ENCODE measurements at places on chromosomes 4 and X.

GRCh38 chrX:153739754-153740486 is 15.3 kb downstream of the ABCD1 start:
- no peak for DNase-seq

DNA sequence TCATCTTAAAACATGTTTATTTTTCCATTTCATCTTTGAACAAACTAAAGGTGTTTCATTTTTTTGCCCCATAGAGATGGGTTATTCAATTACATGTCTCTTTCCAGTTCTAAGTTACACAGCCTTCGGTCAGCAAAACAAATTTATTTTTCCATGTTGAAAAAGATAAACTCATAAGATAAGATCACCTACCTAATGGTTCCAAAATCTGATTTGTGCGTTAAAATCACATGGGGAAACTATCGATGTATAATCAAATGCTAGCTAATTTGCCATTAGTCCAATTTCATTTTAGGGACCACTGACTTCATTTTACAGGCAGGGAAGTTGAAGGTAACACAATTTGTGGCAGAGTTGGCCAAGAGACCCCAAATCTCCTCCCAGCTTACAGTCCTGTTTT is 67.2 kb upstream of the ACSL1 start:
- DNase-seq = no peak

GRCh38 chr4:92994727-92995126 is 691.0 kb downstream of the GRID2 start:
- no peak for DNase-seq

- no peak for DNase-seq
These were observed 33.5 kb downstream of the PF4 start for GRCh38 chr4:73948291-73948690.

- no peak for DNase-seq
These were observed 131.2 kb upstream of the GPC4 start for GRCh38 chrX:133546441-133546840.

GRCh38 chrX:132227383-132228112 is 8.3 kb upstream of the RAP2C start:
- no peak for DNase-seq

GRCh38 chr4:82381661-82382296 is 8.0 kb upstream of the HNRNPD start:
- DNase-seq = no peak

- no peak for DNase-seq
These were observed 64.1 kb downstream of the ARAP2 start for GRCh38 chr4:36180206-36180605.

DNA sequence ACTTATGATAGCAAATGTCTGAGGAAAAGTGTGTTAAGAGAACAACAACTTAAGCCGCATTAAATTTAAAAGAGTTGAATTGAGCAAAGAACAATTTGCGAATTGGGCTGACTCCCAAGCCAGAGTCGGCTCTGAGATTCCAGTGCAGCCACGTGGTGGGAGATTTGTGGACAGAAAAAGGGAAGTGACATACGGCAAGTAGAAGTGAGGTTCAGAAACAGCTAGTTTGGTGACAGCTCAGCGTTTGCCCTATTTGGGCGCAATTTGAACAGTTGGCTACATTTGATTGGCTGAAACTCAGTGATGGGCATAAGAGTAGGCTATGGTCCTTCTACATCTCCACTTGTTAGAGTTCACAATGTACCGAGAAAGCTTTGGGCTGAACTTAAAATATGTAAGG is 124.0 kb downstream of the PRKX start:
- DNase-seq = no peak

- DNase-seq = peak; percentile 56
These were observed 214.8 kb downstream of the SLC4A4 start for GRCh38 chr4:71553605-71554004.

DNA sequence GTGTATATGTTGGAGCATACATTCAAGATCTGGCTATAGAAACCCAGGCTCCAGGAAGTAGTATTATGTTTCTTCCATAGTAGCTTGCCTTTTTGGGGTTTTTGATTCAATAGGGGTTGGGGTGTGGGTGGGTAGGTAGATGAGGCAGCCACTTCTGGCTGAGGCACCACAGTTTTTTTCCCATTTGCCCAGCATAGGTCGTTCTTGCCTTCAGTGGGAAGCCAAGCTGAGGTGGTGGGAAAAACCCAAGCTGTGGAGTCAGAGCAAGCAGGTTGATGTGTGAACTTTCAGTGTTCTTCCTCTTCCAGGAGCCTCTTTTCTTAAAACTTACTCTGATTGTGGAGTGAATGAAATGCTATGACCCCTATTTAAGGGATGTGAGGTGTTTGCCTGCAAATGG is 67.0 kb upstream of the RPS6KA3 start:
- no peak for DNase-seq

- no peak for DNase-seq
These were observed 224.2 kb downstream of the RCHY1 start for GRCh38 chr4:75289914-75290582.

- DNase-seq = no peak
These were observed 527.2 kb downstream of the ADGRL3 start for GRCh38 chr4:61727286-61727685.

DNA sequence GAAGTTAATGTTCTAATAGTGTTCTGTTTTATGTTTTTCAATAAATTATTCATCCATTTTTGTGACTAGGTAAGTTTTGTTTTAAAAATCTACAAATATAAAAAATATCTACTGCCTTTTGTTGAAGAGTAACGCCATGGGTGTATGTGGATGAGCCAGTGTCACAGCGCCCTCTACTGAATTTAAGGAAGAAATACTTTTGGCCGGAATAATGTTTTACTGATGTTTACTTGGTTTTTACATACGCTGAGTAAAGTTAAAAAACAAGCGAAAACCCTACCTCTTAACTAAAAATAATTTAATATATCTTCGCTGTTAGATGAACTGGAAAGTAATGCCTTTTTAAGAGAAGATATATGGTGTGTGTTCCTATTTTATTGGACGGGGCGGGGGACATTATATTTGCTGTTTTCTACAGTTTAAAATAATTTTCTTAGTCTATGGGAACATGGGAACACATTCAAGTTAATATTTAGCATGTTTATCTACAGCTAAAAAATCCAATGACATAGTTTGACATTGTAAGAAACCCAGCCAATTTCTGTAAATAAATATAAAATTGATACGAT is 86.1 kb downstream of the CPE start:
- DNase-seq = peak; percentile 48

DNA sequence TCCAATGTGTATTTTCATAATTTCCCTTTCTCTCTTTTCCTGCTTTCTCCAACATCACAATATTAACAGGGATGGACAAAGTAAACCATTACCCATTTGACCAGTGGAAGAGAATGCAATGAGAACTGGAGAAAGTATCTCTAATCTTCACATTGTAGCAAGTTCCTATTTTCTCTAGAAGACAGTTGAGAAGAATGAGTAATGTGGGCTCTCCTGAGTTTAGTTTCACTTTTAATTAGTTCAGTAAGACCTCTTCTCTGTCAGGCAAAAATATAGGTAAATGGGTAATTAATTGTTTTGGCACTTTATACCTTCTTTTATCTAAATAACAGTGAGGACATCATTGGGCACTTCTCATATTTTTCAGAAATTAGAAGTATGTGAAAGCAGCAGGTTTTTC is 602.0 kb downstream of the GLUD2 start:
- DNase-seq = no peak

DNA sequence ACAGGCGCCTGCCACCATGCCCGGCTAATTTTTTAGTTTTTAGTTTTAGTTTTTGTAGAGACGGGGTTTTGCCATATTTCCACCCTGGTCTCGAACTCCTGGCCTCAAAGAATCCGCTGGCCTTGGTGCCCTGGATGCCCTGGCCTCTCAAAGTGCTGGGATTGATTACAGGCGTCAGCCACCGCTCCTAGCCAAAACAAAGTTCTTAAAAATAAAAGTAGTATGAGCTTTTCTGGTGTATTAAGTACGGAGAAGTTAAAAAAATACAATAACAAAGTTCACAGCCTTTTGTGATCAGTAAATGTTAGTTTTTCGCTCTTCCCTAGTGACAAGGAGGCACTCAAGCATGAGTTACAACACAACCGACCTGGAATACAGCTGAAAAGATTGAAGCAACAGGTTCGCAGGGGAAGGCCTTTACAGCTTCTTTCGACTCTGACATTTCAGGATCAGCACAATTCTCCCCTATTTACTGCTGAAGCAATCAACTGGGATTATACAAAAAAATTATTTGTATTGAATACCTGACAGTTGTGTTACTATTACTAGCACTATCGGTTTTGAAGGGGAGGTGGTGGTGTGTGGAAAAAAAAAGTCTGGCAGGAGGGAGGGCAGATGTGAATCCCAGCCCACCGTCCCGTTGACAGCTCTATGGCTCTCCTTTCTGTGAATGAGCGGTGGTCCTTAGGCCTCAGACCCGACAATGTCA is 893 bp upstream of the METAP1 start:
- DNase-seq = peak; percentile 71

DNA sequence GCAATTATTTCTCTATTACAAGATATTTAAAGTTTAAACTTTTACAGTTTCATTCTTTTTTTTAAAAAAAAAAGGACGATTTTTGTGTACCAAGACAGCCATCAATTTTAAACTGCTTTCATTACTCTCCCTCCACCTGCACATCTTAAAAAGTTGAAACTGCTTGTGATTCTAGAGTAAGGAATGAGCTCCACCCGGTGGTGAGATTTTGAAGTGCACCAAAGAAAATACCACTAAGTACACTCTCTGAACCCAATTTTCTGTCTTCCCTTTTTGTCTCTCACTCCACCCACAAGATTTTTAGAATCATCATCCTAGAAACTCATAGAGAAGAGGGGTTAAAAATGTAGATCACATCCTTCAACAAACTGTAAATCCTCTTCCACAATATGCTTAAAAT is 91.3 kb upstream of the WDR44 start:
- peak; percentile 33 for DNase-seq

GRCh38 chrX:47991263-47992094 is 12.3 kb downstream of the ZNF182 start:
- peak; percentile 23 for DNase-seq

- no peak for DNase-seq
These were observed 191.7 kb upstream of the EDNRA start for GRCh38 chr4:147289181-147289580.

- no peak for DNase-seq
These were observed 24.0 kb downstream of the GALNT7 start for GRCh38 chr4:173192375-173193162.

GRCh38 chr4:82561786-82562563 is at the start of gene TMEM150C:
Gene TMEM150C (minus strand): TSS chr4:82561988. CDS start chr4:82504657, 57,331 bp downstream.
- no peak for DNase-seq

DNA sequence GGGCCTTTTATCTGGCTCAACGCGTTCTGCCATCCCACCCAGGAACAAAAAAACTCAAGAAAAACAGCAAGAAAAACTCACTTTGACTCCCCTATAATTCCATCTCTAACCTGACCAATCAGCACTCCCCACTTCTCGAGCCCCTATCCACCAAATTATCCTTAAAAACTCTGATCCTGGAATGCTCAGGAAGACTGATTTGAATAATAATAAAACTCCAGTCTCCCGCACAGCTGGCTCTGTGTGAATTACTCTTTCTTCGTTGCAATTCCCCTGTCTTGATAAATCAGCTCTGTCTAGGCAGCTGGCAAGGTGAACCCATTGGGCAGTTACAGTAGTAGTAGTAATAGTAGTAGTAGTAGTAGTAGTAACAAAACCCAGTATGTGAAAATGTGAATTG is 165.7 kb upstream of the CASK start:
- no peak for DNase-seq

GRCh38 chrX:29431895-29432294 is 783.5 kb upstream of the MAGEB2 start:
- DNase-seq = no peak

DNA sequence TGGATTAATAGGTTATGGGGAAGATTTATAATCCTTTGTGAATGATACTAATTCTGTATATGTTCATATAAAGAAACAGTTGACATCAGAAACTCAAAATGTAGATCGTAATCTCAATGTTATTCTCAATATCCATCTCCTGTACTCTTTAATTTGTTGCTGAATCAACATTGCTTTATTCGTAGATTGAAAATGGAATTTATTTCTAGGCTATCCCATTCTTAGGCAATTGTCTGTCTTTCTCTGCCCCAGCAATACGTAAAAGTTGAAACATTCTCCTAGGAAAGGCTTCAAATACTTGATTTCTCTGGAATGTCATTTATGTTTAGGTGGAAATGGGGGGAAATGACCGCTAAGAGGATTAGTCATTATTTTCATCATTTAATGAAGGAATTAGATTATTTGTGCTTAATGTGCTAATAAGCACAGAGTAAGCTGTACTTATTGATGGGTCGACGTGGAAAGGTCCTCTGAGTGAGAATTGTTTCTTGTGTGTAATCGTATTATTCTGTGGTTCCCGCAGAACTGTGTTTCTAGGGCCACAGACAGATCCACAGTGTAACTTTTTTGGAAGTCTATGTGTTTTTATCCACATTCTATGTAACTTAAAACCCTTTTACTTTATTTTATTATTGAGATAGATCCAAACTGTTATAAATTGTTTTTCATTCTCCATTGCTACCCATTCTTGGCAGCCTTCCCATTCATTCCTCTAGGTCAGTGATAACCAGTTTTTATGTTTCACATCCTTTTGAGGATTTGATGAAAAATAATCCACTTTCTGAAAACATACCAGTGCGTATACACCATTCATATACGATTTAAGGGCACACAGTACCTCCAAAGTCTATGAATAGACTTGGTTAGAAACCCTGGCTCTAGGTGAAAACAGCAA is 262.9 kb downstream of the ARHGAP10 start:
- no peak for DNase-seq

GRCh38 chrX:4435905-4436304 is 722.5 kb upstream of the PRKX start:
- no peak for DNase-seq

GRCh38 chr4:44927399-44928380 is 201.3 kb upstream of the GNPDA2 start:
- peak; percentile 67 for DNase-seq

DNA sequence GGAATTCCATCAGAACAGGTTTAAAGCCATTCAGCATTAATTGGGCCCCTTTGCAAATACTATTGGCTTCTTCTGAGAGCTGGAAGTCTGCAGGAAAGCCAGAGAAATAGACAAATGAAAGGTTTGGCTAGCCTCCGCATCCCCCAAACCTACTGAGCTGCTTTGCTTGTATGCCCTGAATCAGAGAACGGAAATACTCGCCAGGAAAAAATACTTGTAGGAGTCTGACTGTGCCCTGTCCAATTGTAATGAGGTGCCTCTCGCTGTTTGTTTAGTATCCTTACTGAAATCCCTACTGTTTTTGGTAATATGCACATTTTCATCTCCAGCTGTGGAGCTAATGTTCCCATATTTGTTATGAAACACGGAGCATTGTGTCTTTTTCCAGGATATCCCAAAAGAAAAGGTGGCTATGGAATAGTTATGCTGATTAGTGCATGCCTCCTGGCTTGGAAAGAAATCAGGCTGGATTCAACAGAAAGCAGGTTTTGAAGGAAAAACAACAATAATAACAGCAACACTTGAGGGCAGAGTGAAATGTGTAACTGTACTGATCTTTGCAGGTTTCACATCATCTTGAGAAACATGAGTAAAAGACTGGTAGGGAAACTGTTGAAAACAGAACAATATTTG is 50.7 kb upstream of the NLGN4X start:
- no peak for DNase-seq

DNA sequence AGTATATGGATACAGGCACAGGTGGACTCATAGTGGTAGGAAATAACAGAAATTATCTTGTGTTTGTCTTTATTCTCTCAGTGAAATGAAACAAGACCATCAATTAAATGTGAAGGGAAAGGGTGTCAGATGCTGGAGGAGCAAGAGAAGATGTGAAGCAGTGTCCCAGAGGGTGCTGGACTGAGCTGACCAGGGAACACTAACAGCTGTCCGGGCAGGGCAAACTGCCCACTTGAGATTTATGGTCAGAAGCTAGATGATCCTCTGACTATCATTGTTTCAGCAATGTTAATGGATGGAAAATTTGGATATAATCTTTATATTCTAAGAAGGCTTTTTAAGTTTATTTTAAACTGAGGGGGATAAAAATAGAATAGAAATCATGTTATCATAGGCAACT is 267.2 kb upstream of the SLC7A11 start:
- DNase-seq = no peak
